ENCODE measurements at places on chromosomes 16 and 17.

GRCh38 chr16:50833929-50834328 is 92.0 kb downstream of the CYLD start:
- no peak for DNase-seq

GRCh38 chr17:18917506-18918032 is 34.4 kb upstream of the SLC5A10 start:
- DNase-seq, result no peak

GRCh38 chr16:77596261-77596660 is 126.1 kb upstream of the NUDT7 start:
- DNase-seq, result no peak

GRCh38 chr16:733382-734207 is 6.7 kb downstream of the HAGHL start:
- DNase-seq, result peak; percentile 40

DNA sequence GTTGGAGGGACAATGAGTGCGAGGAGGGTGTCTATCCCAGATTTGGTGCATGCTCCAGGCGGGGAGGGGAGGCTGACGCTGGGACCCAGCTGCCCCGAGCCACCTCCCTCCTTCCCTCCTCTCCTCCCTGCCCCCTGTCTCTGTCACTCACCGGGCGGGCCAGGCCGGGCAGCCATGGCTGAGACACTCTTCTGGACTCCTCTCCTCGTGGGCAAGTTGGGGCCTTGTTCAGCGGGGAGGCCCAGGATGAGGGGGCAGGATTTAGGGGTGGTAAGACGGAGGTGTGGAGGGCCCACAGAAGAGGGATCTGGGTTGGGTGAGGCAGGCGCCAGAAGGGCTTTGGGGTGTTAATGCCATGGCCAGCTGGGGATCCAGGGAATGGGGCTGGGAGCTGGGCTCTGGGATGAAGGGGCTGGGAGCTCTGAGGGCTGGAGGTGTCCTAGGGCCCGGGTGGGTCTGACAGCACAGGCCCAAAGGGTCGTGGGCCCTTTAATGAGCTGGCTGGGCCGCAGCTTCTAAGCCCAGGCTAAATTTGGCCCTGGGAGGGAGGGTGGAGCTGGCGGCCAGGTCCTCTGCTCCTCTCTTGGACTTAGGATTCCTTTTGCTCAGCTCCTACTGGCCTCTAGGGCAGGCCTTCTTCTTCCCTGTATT is at the start of gene SGCA:
SGCA (plus strand) TSS at position 139 of the 651 bp plus-strand sequence; CDS start at position 175, 36 bp downstream.
- no peak for DNase-seq

DNA sequence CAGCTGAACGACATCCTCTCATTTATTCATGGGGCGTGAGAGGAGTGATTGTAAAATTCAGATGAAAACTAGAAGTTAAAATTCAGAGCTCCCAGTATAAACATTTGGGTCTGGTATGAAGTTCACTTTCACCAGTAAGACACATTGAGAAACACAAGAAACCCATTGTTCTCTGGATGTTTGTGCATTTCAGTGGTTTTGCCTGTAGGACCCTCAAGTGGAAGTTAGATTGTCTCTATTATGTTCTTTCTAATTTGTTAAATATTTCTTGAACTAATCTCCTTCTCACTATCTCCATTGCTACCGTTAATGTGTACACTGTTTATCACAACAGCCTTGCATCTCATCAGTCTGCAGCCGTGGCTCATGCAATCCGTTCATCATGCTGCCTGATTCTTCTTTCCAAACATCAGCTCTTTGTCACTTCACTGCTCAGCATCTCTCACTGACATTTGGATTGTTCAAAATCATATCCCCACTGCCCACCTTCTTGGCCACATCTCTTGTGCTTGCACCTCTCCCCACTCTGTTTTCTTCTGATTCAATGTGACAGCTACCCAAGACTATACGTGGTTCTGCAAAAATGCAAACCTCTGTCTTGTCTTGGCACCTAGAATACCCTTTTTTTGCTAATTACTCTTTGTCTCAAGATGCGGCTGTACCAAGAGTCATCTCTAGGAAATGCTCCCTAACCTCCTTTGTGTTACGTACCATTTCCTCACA is 49.5 kb downstream of the HLF start:
- DNase-seq, result no peak

- no peak for DNase-seq
These were observed 241.0 kb downstream of the XYLT1 start for GRCh38 chr16:17229766-17230165.

GRCh38 chr17:82752371-82753200 is 721 bp downstream of the TBCD start:
- no peak for DNase-seq

DNA sequence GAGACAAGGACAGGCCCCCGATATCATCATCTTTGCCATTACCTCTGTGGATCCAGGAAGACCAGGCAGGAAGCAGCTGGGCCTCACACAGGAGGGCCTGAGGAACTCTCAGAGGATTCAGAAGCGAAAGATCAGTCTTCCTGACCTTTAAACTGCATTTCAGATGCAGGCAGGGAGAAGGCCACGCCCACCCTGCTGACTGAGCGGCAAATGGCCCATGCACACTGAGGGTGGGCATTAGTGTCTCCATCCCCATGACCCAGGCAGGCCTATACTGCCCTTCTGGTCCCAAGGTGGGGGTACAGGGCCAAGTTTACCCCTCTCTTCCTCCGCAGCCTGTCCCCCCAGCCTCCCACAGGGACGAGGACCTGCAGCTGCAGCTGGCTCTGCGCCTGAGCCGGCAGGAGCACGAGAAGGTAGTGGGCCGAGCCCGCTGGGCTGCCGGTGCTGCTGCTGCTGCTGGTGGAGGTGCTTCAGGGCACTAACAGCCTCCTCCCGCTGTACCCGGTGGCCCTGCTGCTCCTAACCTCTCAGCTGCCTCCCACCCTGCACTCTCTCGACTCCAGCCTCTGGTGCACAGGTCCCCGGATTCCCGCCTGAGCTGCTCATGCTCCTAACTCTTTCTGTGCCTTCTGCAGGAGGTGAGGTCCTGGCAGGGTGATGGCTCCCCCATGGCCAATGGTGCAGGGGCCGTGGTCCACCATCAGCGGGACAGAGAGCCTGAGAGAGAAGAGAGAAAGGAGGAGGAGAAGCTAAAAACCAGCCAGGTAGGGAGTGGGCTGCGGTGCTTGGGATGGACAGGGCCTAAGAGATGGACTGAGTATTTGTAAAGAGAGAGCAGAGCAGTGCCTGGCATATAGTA is 6.2 kb downstream of the EPN3 start:
- no peak for DNase-seq

DNA sequence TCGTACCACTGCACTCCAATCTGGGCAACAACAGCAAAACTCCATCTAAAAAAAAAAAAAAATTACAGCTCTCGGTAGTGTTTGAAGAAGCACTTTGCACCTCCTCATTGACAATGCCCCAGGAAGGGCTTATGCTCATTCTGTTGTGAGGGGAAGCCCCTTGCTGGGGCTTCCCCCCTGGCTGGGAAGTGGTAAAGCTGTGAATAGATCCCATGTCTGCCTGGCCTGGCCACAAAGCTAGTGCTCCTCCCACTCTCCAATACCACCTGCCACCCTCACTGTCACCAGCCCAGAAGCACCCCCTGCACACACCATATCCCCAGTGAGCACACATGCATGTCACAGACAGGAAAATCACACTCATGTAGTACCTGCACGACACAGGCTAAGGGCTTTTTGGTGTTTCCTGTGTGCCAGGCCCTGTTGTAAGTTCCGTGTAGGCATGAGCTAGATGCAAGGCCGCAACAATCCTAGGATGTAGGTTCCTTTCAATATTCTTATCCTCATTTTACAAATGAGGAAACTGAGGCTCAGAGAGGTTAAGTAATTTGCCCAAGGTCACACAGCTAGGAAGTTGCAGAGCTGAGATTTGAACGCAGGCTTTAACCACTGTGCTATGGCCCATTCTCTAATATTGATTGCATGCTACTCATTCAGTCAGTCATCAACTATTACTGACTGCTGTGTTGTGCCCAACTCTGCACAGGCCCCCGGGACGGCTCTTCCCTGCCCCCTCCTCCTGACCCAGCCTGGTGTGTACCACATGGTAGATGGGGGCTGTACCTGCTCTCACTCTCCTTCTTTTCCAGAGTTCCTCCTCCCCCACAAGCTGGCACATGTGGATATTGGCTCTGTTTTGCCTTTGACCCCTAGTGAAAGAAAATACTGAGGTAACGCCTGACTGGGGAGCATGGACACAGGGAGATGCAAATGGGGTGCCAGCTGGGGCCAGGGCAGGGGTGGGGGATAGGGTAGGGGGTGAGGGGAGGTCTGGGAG is 11.9 kb upstream of the COL1A1 start:
- DNase-seq, result no peak

DNA sequence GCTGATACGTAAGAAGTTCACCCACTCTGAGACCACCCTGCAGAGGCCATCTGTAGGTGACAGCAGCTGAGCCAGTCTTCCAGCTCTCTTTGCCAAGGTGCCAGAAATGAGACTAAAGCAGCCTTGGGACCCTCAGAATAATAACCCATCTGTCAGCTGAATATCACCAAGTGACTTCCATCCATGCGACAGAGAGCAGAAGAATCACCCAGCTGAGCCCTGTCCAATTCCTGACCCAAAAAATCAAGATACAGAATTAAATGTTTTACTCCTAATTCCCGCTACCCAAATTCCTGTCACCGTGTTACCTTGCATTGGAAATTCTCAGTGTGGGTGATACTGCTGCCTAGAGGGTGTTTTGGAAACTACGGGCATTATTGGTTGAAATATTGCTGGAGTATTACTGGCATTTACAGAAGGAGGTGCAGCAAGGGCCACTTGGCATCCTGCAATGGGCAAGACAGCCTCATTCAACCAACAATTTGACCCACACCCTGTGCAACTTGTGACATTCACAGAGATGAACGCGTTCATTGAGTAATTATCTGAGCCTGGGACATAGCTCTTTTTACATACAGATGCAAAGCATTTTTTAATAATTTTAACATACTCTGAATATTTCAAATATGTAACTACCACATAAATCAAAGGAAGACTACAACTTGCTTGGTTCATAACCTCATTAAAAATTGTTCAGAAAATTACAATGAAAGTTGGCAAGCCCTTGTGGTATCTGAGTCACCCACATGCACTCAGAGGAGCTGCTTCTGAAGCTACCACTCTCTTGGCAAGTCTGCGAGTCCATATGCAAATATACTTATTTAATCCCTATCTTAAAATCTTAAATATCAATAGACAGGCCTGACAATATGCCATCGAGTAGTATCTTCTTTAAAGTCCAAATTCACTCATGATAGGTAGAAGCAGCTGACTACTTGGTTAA is 126.6 kb downstream of the C16orf95 start:
- no peak for DNase-seq

GRCh38 chr17:64356304-64356686 is 34.4 kb downstream of the PECAM1 start:
- no peak for DNase-seq

DNA sequence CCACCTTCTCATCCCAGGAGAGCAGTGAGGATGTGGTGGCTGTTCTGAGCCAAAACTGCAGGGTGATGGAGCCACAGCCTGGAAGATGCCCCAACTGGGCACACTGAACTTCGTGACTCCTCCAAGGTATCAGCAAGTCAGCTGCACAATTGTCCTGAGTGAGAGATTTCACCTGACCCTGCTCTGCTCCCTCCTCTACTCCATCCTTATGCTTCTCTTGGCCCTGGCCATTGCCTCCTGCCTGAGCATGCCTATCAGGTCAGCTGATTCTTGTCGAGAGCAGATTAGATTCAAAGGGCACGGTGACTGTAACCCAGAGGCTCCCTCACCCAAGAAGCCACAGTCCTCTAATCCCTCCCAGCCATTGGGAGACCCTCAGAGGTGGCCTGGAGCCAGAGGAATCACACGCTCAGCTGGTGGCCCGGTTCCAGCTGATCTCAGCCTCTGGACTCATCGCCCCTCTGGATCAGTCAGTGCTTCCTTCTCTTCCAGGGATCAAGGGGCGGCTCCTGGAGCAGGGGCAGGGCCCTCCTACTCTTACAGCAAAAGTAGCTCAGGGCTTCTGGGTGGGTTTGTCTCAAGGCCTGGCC is 7.0 kb upstream of the CYB561 start:
- no peak for DNase-seq

GRCh38 chr16:84481051-84481735 is 23.3 kb downstream of the MEAK7 start:
- DNase-seq, result no peak

- DNase-seq, result no peak
These were observed 44.1 kb downstream of the RBBP6 start for GRCh38 chr16:24583494-24583893.

- no peak for DNase-seq
These were observed 434.1 kb downstream of the CDH11 start for GRCh38 chr16:64687786-64688185.

GRCh38 chr16:23608194-23608593 is 12.1 kb upstream of the NDUFAB1 start:
- no peak for DNase-seq

DNA sequence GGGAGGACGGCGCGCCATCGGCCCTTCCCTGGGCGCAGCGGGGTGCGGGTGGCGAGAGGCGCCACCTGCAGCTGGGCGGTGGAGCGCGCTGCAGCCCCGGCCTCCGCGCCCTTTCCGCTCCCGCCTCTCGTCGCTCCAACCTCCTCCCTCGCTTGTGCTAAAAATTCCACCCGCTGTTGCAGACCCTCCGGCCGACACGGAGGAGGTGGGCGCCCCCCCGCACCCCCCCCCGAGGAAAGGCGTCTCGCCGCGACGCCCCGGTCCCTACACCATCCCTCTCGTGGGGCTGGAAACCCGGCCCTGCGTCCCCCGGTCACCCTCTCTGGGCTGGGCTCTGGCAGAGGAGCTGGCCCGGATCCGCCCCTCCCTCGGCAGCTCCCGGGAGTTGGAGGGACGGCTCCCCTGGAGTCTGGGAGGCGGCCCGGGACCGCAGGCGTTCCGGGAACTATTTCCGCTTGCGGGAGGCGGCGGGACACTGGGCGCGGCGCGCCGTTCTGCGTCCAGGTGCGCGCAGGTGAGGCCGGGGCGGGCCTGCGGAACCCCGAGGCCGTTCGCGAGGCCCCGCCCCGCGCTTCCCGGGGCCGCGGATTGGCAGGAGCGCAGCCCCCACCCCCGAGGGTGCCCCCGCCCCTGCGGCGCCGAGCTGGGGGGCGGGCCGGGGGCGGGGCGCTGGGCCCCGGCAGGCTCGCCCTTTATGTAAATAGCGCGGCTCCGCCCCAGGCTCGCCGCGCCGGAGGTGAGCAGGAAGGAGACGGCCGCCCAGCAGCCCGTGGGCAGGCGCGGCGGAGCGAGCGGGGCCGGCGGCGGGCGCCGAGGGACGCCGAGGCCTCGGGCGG is at the start of gene LLGL2:
LLGL2 (plus strand) TSS at position 728 of the 836 bp plus-strand sequence. CDS start 17,730 bp downstream, outside the sequence.
- peak; percentile 76 for DNase-seq

- no peak for DNase-seq
These were observed 6.1 kb downstream of the KCNG4 start for GRCh38 chr16:84233748-84234147.

Measured in activated T-cell treated with anti-CD3 and anti-CD28 coated beads for 1 hour (primary cell).